ENCODE measurements at places on chromosomes 1 and 21. TPM values are rescaled to one million over a fixed set of nuclear protein-coding genes. Genes with fewer than 3 reads are reported as not detected.

Gene OLFML3
- total RNA-seq = 32.7 TPM

Gene OR2T11
- total RNA-seq = not detected

Gene PATJ
- total RNA-seq = 60.7 TPM

Gene IVL
- not detected for total RNA-seq

Gene OR2L2
- not detected for total RNA-seq

Gene SPATA45
- total RNA-seq = not detected

Gene S100A3
- total RNA-seq = not detected

Gene TFF2
- total RNA-seq = 152 TPM

Gene FNDC5
- total RNA-seq = 0.89 TPM

Gene C4BPA
- not detected for total RNA-seq

Gene CRYBG2
- total RNA-seq = 2.3 TPM

Gene ASCL5
- not detected for total RNA-seq

Gene ZNF695
- not detected for total RNA-seq

Gene KMO
- not detected for total RNA-seq

Gene KRTAP10-8
- total RNA-seq = not detected

Gene F13B
- total RNA-seq = not detected

Gene GNAT2
- total RNA-seq = not detected

Gene ORC1
- 14.6 TPM for total RNA-seq

DNA sequence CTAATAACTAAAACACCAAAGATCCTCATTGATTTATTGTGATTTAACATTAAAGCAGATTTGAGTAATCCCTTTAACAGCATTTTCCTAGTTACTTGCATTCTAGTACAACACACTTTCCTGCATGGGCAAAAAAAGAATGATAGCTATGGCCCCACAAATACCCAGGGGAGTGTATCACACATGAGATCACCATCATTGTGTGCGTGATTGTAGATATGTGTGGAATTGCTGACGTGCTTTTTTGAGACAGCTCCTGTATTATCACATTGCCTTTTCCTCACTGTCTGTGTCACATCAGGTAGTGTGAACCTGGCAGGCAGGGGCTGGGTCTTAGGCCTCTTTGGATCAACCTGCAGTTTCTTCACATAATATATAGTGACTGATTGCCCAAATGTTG, 48.5 kb upstream of the SAMD13 start:
- DNase-seq = no peak

GRCh38 chr1:19483261-19483660, 2.1 kb downstream of the CAPZB start:
- DNase-seq = no peak

DNA sequence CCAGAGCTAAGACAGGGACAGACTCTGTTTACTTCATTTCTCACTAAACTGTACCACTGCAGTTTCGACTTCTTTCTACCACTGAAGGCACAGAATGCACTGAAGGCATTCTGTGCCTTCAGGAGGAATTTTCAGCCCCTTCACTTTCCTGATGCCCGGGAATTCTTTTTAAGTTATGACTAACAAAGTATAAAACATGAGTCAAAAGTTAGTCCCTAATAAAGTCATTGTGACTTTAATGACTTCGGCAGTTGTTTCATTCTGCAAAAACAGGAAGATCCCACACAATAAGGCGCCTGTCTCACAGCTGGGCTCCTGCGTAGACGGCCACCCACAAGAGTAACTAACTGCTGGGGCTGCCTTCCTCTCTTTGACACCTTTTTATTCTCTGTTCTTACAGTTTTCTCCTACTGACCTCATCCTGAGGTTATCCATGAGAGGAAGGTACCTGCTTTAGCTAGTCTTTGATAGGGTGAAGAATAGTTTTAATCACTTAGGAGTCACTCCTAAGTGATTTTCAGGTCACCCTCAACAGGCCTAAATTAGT, 183.9 kb upstream of the SGIP1 start:
- DNase-seq = peak; percentile 64

- no peak for DNase-seq
These were observed 167.9 kb upstream of the ZC3H12A start for GRCh38 chr1:37306461-37306860.

GRCh38 chr1:219092206-219092605, 81.5 kb upstream of the LYPLAL1 start:
- DNase-seq = no peak

DNA sequence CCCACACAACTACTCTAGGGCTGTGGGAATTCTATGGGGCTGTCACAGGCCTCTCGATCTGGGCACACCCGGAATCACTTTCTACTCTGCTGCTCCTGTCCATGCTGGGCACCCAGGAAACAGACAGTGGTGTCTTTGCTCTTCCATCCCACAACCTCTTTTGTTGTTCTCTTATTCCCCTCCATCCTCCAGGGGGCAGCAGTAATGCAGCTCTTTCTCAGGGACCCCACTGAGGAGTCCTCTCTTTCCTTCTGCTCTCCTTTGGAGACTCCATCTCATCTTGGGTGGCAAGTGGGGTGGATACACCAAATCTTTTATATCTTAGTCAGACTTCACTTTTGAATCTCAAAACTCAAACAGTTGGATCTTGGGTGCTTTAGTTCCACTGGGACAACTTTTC, 206.3 kb downstream of the HS2ST1 start:
- DNase-seq = no peak

GRCh38 chr21:31731056-31731856, 662 bp downstream of the SCAF4 start:
- peak; percentile 40 for DNase-seq

DNA sequence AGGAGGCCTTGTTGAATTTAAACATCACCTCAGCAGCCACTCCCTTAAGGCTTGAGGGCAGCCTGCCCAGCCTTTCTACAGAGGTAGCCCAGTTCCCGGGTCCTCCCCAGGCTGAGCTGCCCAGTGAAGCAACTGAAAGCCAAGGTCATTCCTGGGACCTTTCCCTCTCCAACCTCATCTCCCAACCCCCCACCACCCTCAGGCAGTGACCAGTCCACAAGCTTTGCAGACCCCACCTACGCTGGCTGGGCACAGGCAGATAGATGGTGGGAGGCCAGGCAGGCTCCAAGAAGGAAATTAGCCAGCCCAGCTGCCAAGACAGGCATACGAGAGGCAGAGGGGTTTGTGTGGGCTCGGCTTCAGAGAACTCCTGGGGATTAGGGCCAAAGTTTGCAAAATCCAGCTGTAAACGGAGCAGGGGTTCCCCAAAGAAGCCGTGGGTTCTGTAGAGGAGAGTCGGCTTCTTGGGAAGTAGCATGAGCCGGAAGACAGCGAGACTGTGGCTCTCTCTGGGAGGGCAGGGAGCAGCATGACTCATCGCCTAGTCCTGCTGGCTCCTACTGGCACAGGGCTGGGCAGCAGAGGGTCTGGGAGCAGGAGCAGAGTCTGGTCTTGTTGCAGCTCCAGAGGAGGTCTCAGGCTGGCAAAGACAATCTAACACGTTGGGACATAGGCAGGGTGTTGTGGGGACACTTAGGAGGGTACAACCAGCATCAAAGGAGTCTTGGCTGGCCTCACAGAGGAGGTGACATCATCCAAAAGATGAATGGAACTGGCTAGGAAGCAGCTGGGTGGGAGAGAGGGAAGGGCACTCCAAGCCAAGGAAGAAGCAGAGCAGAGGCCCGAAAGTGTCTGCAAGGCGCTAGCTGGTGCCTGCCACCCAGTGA, 2.8 kb upstream of the ZC3H12A start:
- peak; percentile 89 for DNase-seq

DNA sequence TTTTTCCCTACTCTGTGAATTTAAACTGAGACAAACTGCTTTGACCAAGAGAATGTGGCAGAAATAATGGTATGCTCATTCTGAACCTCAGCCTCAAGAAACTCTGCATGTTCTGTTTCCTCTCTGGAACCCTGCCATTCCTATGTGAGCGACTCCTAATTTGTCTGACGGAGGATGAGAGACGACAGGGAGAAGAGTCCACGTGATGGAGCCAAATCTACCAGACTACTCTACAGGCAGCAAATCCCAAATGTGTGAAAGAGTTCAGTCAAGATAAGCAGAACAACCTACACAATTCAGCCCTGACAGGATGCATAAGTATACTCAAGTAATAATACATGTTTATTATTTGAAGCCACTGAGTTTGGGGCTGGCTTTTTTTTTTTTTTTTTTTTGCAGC, 153.5 kb downstream of the DPYD start:
- DNase-seq = peak; percentile 15

- peak; percentile 46 for DNase-seq
These were observed at the start of gene S100A2 for GRCh38 chr1:153565529-153566374. Gene S100A2, minus strand, starts transcription at chr1:153565844. Its CDS starts 1,967 bp downstream, at chr1:153563877.

GRCh38 chr1:98437011-98437410, 224.5 kb upstream of the SNX7 start:
- DNase-seq = no peak

GRCh38 chr1:193614275-193614674, 427.9 kb upstream of the B3GALT2 start:
- no peak for DNase-seq

- no peak for DNase-seq
These were observed 7.8 kb downstream of the SNAP47 start for GRCh38 chr1:227742738-227743715.

DNA sequence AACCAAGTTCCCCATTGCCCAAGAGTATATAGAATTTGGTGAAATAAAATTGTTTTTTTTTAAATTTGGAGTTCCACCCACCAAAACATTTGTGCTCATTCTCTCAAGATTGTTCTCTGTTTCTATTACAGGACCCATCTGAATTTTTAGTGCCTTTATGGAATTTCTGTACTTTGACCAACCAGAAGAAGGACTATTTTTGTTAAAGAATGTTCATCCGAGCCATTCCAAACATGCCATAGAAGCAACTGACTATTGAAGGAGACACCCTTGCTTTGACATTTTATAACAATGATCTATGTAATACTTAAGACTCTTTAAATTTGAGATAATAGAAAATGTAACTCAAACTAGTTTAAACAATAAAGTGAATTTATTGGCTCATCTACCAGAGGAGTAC, 655.7 kb upstream of the ADAMTS5 start:
- no peak for DNase-seq

- DNase-seq = no peak
These were observed 35.2 kb downstream of the DPT start for GRCh38 chr1:168693872-168694238.

- no peak for DNase-seq
These were observed 38.7 kb downstream of the MAPKAPK2 start for GRCh38 chr1:206723462-206723804.

DNA sequence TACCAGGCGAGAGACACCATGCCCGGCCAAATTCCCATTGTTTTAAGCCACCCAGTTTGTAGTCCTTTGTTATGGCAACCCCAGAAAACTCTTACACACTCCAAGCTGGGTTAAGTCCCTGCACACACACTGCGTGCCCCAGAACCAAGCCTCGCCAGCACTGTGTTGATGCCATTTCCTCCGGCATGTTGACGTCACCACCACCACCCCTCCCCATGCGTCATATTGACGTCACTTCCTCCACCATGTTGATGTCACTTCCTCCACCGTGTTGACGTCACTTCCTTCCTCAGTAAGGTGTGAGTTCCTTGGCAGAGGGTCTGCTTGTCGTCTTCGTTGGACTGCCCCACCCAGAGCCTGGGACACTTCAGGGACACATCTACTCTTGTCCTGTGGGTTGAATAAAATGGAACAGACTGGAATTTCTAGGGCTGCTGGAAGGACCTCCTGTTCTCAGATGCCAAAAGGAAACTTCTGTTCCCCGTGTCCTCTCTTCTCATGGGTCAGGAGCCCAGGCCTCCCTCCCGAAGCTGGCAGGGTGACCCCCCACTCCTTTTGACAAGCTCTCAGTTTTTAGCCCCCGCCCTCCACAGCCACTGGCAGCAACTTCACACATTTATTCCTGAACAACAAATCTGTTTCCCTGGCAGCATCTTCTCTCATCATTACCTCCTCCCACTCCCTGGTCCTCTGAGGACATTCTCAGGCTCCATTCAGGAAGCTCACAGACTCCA, 643.3 kb downstream of the NPHP4 start:
- no peak for DNase-seq

DNA sequence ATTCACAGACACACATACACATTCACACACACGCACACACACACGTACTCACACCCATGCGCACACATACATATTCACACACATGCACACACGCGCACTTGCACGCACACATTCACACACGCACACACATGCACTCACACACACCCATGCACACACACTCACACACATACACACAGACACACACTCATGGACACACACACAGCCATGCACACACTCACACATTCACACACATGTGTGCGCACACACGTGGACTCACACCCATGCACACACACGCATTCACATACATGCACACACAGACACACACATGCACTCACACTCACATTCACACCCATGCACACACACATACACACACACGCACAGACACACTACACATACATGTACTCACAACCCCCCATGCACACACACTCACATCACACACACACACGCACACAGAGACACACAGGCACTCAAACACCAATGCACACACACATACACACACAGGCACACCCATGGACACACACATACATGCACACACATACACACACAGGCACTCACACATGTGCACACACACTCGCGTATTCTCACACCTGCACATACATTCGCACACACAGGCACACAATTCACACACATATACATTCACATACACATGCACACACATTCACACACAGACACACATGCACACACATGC, 589.1 kb downstream of the PTPRU start:
- no peak for DNase-seq

DNA sequence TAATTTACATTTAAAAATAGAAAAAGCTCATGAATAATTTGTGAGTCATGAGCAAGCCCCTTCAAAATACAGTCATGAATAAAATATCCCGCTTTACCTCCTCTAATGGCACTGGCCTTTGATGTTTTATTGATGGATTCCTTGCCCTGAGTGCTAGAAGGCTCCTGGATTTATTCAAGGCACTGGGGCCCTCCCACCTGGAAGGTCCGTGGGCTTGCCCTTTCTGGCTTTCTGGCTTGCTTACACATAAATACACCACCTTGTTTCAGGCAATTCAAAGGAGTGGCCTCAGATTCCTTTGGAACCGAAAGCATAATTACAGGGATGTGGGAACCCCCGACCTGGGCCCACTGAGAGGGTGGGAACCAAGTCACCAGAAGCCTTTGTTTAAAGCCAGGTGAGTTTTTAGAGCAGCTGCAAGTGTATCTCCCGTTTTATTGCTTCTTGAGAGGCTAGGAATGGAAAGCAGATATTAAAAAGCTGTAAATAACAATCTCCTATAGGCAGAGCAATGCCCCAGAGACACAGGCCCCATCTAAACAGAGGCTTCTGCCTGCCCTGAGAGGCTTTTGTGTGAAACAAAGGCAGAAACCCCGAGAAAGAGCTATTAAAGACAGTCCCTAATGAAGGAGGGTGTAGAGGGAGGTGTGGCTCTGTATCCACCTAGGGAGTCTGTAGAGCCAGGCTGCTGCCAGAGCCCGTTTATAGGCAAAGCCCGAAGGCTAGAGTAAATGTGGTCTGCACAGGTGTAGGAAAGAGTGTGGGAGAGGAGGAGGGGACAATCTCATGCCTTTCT, 126.4 kb downstream of the FAM78B start:
- DNase-seq = no peak

DNA sequence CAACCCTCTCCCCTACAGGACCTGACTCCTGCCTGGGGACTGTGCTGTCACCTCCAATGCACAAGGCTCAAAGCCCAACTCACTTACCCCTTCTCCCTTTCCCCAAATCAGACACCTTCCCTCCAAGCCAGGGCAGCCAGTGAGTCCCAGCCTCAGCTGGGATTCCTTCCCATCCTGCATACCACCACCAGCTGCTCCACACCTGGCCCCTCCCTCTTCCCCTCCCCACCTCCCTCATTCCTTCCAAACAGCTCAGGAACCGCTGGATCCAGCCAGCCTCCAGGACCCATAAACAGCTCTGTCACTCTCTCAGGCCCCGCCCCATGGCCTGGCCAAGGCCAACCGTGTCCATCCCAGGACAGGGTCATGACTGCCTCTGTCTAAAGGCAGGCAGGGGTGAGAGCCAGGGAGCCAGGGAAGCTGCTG, 41.4 kb downstream of the ACOT7 start:
- no peak for DNase-seq
